ENCODE measurements at places on chromosomes 7 and 10.

- no peak for DNase-seq
Measured at GRCh38 chr7:18004372-18004771, 23.3 kb downstream of the PRPS1L1 start.

GRCh38 chr7:4791738-4792536, 16.5 kb downstream of the AP5Z1 start:
- peak; percentile 60 for DNase-seq

- DNase-seq, result no peak
Measured at GRCh38 chr7:55493408-55493807, 78.9 kb downstream of the VOPP1 start.

GRCh38 chr7:102454468-102454867, 10.2 kb downstream of the ALKBH4 start:
- DNase-seq, result no peak

DNA sequence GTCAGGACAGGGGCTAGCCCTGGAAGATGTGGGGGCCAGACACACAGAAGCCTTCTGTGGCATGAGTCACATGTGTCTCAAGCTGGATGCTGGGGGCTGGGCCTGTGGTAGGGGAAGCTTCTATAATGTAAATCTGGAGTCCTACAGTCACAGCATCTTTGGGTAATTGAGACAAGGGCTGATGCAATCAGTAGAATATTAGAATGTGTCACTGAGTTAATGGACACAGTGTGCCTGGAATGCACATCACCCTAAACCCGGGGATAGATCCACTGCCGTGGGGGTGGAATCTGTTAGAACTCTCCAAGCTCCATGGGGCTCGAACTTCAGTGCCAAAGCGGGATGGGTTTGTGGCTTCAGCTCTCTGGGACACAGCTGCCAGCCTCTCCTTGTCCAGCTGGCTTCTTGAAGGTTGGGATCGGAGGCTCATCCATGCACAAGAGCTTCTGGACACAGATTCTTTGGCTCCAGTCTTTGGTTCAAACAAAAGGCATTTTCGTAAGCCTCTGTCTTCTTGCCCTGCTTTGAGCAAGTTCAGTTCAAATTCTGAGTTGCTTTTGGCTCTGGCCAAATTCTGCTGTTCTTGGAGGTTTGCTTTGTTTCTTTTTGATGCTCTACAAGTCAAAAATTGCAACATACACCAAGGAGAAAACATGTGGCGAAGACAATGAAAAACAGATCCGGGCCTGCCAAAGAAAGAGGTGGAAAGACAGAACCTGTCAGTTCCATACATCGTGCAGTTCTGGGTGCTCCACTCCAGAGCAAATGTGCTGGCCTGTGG, 194.8 kb upstream of the ZNF32 start:
- no peak for DNase-seq

DNA sequence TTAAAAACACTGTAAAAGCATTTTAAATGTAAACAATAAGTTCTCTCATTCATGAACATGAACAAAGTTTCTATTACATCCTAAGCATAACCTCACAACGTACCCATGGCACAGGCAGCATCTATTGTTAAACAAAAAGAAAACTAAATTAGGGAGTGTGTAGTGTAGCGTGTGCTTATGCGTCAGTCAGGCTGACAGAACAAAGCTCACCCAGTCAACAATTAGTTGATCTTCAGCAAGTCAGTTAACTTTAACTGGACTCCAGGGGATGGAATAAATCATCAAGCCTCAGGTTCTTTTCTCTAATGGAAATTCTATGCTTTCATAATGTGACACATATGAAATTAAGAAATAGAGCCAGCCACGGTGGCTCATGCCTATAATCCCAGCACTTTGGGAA, 91.6 kb upstream of the ODAD2 start:
- no peak for DNase-seq

DNA sequence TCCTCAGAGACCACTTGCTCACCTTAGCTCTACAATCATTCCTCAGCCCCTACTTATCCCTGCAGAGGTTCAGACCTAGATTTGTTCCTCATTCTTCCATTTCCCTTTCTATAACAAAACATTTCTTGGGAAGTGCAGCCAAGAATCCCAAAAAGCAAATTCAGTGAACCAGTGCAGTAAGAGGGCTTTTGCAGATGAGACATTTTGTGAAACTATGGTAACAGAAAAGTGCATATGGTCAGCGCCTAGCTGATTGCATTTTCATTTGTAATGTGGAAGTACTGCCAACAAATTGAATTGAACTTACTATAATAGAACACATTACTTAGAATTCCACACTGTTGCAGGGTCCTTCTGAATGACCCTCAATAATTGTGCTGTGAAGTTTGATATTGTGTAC, 18.6 kb downstream of the AGMO start:
- no peak for DNase-seq

DNA sequence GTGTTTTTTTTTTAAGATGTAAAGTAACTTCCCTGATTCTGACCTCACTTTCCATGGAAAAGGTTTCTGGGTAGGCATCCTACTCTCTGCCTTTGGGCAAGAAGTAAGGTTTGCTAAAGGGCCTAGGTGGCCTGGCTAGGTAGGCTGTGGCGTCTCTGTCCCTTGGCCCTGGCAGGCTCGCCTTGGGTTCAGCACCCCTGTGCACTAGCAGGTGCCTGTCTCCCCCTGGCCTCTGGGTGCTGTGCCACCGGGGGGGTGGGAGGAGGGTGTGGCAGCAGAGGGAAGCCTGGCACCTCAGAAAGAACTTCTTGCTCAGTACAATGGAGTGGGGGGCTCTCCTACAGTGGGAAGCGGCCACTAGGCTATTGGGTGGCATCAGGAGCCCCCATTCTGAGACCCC, 14.0 kb downstream of the TECPR1 start:
- no peak for DNase-seq

DNA sequence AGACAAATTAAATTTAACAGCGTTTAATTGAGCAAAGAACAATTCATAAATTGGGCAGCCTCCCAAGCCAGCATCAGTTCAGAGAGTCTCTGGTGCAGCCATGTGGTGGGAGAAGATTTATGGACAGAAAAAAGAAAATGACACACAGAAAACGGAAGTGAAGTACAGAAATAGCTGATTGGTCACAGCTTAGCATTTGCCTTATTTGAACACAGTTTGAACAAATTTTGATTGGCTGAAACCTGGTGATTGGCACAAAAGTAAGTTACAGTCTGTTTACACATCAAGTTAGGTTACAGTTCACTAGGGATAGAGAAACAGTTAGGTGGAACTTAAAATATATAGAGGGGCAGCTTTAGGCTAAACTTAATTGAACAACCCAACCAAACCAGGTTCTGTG, 720.1 kb downstream of the TYW1 start:
- no peak for DNase-seq

DNA sequence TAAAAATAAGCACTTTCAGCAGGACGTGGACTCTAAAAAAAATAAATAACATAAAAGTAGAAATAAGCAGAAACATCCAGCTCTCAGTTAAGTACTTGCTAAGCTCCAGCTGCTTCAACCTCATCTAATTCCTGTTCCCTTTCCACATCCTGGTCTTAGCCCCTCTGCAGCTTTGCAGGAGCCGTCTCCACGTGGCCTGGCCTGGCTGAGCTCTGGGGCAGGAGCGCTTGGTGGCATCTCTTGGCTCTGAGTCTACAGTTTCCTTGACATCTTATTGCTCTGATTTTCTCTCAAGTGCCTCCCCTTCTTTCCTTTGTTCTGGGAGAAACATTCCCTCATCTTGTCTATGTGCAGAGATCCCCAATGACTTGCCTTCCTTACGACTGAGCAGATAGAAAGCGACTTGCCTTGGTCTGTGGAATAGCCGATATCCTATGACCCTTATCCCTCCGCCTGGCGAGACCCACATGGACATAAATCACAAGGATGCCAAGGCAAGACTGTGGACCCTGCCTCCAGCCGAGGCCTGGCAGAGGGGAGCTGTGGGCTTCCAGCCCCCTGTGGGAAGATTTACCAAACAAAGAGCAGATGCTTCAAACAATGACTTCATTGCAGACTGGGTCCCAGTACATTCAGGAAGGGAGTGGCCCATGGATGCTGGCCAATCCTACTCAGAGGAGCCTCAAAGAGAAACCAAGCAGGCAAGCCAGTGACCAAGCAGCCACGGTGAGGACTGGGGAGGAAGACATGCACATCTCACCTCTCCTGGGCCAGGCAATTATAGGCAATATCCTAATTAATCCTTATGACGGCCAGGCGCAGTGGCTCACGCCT, 61.9 kb downstream of the SPOCK2 start:
- DNase-seq, result no peak

- DNase-seq, result no peak
Measured at GRCh38 chr10:116452338-116452720, 24.7 kb downstream of the PNLIPRP3 start.

DNA sequence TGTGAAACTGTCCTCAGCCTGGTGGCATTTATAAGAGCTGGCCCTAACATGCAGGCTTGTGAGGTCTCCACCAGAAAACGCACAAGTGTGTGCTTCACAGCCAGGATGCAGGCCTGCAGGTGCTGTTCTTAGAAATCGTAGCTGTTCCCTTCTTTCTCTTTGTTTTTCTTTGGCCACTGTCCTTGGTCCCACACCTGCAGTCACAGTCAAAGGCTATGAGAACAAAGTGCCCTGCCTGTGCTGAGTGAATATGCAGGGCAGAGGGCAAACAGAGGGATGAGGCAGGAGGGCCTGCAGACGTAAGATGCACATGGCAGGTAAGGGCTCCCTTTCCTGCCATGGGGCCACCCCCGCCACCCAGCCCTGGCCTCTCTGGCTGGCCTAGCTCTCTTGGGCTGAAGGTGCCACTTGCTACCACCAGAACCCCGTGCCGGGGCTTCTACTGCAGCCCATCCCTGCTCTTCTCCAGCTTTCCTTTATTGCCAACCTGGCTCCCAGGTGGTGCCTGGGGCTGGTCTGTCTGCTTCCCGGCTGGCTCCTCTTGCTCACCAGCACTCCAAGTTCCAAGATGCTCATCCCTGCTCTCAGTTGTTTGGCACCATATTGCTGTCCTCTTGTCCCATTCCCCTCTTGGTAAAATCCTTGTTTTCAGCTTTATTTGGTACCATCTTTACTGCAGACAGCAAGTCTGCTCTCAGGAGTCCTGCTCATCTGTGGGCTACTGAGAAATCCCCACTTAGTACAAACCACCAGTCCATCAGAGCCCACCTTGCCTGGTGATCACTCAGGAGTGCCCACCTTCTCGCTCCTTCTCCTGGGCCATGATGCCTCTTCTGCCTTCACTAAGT, 308.1 kb upstream of the ZMIZ1 start:
- no peak for DNase-seq

DNA sequence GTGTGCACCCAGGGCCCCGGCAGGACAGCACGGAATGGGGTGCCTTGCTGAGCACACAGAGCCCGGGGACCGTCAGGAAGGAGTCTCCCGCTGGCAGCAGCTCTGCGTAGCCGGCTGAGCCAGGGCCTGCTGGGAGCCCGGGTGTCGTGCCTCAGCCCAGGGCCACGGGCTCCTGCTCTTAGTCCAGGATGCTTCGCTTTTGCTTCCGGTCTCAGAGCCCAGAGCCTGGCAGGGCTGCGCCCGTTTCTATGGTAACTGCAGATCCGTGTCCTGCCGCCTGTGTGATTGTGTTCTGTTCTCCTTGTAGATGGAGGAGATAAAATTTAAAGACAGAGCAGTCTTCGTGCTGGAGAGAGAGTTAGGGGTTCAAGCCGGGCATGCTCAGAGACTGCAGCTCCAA, 53.7 kb upstream of the DPYSL4 start:
- no peak for DNase-seq

- no peak for DNase-seq
Measured at GRCh38 chr7:141697211-141697871, 4.6 kb downstream of the DENND11 start.

- no peak for DNase-seq
Measured at GRCh38 chr7:92006046-92006445, 65.4 kb downstream of the AKAP9 start.

DNA sequence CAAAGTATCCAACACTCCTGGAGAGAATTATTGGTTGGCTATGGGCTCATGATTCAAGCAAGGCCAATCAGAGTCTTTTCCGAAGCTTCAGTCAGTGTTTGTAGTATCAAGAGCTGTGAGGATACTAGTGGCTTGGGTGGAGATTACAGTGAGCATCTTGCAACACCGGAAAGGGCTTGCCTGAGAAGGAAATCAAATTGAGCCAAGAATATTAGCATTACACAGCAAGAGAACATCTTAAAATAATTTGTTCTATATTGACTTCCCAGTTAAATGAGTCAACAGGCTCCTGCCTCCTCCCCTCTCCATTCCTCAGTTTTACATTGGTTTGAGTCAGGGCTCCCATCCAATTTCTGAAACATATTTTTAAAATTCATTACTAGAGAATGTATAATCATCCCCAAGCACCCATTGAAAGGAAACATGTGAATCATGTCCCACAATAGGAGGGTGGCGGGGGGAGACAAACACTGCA, 127.4 kb downstream of the ELAPOR2 start:
- no peak for DNase-seq

DNA sequence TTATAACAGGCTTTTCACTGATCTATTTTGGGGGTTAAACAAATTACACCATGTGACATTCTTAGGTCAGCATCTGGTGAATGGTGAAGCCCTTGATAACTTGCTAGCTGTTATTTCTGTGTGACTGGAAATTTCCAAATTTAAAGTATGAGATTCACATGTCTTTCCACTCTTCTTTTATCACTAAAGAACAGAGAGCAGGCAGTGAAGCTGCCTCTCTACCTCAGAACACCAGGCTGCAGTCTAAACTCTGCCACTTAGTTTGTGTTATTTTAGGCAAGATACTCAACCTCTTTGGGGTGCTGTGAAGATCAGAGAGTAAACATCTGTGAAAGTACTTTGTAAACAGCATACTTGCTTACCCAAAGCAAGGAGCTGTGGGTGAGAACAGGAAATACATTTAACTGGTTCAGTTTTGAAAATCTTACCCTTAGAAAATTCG, 15.5 kb upstream of the SP4 start:
- no peak for DNase-seq

- DNase-seq, result no peak
Measured at GRCh38 chr7:65441010-65441409, 67.4 kb downstream of the ZNF92 start.

DNA sequence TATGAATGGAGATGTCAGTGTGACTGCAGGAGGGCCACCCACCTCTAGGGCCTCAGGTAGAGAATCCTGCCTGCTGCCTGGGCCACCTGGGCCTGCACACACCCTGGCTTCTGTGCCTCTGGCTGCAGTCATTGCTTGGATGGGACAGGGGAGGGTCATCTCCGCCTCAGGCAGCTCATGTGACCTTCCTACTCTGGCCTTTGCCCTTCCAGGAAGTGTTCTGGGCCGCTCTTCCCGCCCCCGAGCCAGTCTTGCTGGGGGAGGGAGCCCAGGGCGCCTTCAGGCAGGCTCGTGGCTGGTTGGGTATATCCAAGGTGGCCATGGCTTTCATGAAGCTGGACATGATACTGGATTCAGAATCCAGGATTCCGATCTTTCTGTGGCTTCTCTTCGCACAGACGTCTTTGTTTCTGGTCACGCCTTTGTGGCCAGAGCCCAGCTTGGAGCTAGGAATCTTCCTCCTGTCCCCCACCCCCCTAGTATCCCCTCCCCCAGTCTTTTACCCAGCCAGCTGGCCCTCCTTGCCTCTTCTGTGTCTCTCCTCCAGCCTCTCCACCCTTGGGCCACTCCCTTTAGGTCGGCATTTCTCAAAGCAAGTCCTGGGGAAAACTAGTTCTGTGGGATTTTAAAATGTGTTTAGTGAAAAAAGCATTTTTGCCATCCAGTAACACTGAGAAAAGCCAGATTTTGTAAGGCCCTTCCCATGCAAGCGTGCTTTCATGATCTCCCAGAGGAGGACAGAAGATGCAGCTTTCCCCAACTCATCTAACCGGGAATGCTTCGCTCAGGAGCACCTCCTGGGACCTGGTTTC, 119.6 kb downstream of the ZMIZ1 start:
- no peak for DNase-seq

GRCh38 chr10:131264110-131264788, 47.3 kb downstream of the TCERG1L start:
- no peak for DNase-seq

All from stimulated activated CD8-positive, alpha-beta memory T cell treated with anti-CD3 and anti-CD28 coated beads, Interleukin-12 subunit alpha, Interleukin-12 subunit beta, amount 100 ng/mL, for 4 hours (primary cell).